ENCODE measurements at places on chromosomes 7 and 10.

DNA sequence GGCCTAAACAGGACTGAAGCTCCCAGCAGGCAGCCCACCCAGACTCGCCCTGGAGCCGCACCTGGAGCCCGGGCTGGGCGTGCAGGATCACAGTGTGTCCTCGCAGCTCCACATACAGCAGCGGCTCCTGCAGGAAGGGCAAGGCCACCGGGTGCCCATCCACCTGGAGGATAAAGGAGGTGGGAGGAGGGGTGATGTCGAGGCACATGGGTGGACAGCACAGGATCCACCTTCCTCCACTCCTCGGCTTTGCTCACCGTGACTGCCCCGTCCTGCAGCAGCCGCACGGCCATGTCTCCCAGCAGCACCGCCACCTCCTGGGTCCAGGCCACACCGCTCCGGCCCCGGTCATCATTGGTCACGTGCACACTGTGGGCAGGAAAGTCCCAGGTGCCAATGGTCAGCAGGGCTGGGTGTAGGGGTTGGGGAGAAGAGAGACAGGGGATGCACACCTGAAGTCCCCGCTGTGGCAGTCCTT is 16.8 kb downstream of the ATP6V1F start:
- no peak for DNase-seq

DNA sequence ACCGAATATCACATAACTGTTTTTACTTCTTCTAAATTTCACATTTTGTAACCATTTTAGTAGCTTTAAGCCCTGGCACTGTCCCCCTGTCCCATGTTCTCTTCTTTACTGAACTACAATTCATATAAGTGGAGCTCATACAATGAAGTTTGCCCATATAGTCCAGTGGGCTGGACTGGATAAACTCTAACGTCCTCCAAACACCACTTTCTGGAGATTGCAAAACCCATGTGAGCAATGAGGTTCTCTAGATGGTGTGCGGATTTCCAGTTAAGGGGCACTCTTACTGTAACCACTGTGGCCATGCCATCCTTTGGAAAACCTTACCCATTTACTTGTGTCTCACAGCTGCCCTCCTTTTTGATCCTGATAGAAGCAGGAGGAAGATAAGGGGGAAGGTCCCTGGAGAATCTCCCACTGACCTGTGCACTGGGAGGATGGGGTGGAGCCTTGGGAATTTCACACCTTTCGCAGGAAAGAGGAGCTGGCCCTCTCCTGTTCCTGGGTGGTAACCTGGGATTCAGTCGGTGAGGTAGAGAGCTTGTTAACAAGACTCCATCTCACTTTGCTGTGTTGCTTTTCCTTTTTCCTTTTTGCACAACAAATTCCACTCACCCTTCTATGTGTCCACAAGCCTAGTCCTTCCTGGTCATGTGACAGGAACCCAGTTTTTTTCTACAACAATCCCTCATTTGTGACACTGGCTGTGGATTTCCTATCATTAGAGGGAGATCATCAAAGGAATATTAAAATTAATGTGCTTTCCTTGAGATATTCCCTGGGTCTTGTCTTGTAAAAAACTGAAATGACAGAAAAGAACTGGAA is 120.7 kb downstream of the ARID5B start:
- DNase-seq, result no peak

DNA sequence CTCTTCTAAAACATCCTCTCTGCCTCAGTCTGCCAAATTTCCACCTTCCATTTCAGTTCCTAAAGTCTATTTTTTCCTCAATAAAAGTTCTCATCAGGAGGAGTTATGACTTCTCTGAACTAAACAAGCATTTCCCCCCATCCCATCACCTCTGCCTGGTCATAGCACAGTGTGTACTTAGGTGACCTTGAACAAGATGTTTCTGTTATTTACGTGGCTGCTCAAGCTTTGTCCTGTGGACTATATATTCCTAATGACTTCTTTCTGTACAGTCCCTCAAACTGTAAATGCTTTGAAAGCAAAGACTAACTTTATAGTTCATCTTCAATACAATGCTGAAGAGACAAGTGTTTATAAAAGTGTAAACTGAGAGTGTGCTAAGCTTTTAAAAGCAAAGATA is 166.9 kb downstream of the CPEB3 start:
- DNase-seq, result no peak

DNA sequence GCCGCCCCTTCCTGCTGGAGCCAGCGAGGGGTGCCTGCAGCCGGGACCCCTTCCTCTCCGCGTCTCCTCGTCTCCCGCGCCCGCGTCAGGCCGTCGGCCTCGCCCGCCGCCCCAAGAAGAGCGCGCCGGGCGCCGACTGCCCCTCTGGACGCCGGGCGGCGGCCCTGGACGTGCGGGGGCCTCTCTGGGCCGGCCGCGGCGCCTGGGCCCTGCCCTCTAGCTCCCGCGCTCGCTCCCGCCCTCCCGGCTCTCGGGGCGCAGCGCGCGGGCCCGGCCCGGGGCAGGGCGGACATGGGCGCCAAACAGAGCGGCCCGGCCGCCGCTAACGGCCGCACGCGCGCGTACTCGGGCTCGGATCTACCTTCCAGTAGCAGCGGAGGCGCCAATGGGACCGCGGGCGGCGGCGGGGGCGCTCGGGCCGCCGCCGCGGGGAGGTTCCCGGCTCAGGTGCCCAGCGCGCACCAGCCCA is 704 bp downstream of the ZNRF2 start:
- DNase-seq, result peak; percentile 37

GRCh38 chr10:67022099-67022498 is 96.3 kb downstream of the LRRTM3 start:
- DNase-seq, result no peak

GRCh38 chr7:100072462-100072861 is 9.1 kb downstream of the ZNF3 start:
- DNase-seq, result no peak

DNA sequence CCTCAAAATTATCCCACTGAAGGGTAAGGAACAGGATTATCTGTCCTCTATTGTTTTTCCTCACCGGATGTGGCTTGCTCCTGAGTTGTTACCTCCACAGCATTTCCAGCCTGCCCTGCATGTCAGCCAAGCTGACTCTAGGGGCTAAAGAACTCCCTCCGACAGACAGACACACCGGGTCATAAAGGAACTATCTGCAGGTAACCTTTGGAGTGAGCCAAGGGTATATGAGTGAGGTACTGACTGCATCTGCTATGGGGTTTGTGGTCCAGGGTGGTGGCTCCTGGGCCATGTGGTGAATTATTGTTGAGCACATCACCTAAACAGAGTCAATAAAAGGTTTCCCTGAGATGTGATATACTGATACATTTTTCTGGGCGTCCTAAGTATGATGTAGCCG is 6.9 kb upstream of the KAZALD1 start:
- DNase-seq, result no peak

DNA sequence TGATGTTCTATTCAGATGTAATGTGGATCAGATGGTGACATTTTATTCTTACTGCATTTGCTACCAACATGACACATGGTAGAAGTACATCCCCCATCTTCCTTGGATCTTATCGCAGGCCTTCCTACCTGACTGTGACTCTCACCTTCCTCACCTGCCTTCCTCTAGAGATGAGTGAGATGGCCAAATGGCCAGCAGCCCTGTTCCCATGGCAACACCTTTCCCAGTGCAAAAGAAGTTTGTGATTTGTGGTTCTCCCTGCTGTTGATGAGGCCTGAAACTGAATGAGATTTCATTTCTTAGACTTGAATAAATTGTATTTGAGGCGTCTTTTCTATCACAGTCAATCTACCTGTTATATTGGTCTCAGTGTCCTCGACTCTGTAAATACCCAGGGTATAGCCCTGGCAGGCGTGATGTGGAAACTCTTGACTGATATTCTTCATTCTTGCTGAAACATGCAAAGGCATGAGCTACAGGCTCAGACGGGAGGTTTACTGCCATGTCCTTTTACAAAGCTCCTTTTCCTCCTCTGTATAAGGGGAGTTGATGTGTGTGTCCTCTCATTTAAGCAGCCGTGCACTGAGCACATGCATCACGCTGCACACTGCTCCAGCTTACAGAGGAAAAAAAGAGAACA is 440.7 kb upstream of the AKR1E2 start:
- peak; percentile 71 for DNase-seq

GRCh38 chr7:14902589-14903067 is at the start of gene DGKB:
Gene DGKB, minus strand, starts transcription at chr7:14902751.
- no peak for DNase-seq

DNA sequence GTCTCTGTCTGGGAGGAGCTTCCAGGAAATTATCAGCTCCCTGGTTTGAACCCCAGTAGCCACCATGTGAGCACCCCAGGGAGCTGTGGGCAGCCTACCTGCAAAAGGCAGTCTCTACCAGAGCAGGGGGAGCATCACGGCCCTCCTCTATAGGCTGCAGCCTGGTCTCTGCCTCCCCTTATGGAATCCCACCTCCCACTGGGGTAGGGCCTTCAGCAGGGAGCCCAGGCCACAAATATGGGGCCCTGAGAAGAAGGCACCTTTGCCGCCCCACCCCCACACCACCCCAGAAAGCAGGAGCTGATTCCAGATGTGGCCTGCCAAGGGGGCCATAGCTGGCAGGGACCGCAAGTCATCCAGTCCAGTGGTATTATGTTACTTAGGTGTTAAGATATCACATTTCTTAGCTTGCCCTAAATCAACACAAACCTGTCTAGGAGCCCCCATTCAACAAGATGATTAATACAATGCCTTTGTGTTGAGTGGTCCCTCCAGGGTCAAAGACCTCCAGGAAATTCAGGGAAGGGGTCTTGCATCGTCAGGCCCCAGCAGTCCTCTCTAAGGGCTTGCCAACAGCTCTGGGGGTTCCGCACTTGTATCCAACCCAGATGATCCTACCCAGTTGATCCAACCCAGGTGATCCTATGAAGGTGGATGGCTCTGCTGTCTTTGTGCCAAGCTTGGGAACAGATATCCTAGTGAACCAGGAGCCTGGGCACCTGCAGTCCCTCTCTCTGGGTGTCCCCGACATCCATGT is 114.9 kb downstream of the OAT start:
- no peak for DNase-seq

DNA sequence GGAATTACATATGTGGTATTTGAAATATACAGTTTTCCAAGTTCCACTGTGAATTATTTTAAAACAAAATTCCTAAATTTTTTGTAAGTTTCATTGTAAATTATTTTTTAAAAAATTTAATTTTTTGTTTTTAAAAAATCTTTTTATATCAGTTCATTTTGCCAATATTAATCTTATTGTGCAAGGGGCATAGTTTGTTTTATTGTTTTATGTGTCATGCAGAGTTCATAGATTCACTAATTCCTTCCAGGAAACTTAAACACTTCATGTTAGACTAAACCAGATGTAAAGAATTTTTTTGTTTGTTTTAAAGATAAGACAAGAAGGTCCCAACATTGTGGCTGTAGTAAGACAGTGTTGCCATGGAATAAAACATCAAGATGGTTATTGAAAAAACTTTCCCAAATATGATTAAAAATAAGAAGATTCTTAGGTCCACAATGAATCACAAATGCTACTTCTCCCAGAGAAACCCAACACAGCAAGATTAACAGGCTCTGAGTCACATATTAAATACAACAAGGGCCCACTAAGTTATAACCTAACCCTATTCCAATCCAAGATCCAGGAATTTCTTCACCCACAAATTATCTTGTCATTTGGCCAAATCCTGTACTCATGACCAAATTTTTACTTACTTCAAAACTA is 464.7 kb upstream of the IGFBP3 start:
- DNase-seq, result peak; percentile 66

GRCh38 chr7:924541-925231 is 29.8 kb downstream of the ADAP1 start:
- no peak for DNase-seq

DNA sequence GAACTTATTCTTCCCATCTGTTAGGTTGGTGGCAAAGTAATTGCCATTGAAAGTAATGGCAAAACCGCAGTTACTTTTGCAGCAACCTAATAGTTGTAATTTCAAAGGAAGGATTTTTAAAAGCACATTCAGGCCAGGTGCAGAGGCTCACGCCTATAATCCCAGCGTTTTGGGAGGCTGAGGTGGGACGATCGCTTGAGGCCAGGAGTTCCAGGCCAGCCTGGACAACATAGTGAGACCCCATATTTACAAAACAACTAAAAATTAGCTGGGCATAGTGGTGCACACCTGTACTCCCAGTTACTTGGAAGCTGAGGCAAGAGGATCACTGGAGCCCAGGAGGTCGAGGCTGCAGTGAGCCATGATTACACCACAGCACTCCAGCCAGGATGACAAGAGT is 374.9 kb downstream of the GALNT17 start:
- DNase-seq, result no peak

GRCh38 chr7:1592299-1592871 is 22.6 kb upstream of the PSMG3 start:
- no peak for DNase-seq

DNA sequence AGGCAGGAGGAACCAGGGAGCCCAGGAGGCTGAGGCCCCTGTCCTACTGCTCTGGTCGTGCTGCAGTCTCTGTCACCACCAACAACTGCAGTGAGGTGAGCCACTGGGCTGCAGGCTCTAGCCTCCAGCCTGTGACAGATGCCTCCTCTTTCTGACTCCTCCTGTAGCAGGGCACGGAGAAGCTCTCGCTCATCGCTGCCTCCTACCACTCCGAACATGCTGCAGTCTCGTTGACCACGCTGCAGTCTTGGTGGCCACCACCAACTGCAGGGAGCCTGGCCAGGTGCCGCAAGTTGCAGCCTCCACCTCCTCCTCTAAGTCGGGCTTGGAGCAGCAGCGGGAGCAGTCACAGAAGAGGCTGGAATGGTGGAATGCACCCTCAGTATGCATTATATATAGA is 22.1 kb upstream of the VOPP1 start:
- no peak for DNase-seq

Data from epithelial cell of esophagus (primary cell).